ENCODE measurements at places on chromosomes 2 and 18.

- no peak for DNase-seq
These were observed 339.2 kb upstream of the SALL3 start for GRCh38 chr18:78640246-78640995.

GRCh38 chr2:10389573-10389972 is 58.6 kb downstream of the ODC1 start:
- DNase-seq = no peak

- peak; percentile 35 for DNase-seq
These were observed 59.5 kb downstream of the IRS1 start for GRCh38 chr2:226740039-226740648.

DNA sequence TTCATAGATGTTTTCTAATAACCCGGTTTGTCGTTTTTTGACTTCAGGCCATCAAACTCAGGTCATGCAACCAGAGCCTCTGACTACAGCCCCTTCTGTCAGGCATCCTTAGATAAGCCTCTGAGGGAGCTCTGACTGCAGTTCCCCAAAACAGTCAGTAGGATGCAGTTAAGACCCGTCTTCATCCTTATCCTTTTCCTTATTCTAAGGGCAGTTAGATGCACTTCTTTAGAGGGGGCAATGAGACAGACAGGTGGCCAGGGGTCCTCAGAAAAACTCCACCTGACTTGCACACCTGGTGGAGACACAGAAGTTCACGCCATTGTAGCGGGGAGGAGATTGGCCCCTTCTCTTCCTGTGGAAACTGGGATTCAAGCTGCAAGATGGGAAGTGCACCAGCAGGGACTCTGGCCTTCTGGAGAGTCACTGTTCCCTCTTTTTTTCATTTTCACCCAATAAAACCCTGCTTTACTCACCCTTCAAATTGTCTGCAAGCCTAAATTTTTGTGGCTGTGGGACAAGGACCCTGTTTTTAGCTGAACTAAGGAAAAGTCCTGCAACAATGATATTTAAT is 104.8 kb upstream of the TFPI start:
- no peak for DNase-seq

DNA sequence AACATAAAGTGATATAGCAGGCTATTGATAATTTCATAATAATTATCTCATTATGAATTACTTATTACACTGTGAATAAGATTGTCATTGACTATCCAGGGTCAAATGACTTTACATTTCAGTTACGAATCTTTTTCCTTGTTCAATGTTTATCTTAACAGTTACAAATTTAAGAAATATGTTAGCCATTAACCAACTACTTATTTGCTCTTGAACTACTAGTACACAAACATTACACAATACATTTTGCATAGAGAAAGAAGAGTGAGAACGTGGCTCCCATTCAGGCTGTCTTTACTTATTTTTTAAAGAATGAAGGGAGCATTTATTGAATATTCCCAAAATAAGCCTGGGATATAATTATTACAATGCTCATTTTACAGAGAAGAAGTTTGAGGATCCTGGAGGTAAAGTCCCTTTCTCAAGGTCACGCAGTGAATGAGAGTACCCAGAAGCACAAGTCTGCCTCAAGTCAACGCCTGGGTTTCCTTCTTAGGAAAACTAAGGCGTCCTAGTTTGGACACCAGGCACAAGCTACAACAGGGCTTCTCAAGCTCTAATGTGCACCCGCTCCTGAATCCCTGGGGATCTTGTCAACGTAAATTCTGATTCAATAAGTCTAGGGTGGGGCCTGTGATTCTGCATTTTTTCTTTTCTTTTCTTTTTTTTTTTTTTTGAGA is 164.2 kb downstream of the FIGN start:
- no peak for DNase-seq

Measured in LoVo (cell line).